Tibial nerve (tissue), 4 donors: ENCODE measurements at places on chromosomes 11 and 22.

- no peaks in the 10 kb centered on the region for H3K4me1 ChIP-seq
- no peak overlapping the region for H3K4me3 ChIP-seq
- H3K27ac ChIP-seq, result no peak overlapping the region
- no peaks in the 10 kb centered on the region for H3K36me3 ChIP-seq
Observed at GRCh38 chr11:71189768-71190315, 62.5 kb downstream of the SHANK2 start.

- H3K27ac ChIP-seq, result no peak overlapping the region
- no peak for DNase-seq
- H3K4me1 ChIP-seq, result no peaks in the 10 kb centered on the region
- no peaks in the 10 kb centered on the region for H3K27me3 ChIP-seq
Observed at GRCh38 chr11:81874635-81875034, 859.0 kb downstream of the FAM181B start.

DNA sequence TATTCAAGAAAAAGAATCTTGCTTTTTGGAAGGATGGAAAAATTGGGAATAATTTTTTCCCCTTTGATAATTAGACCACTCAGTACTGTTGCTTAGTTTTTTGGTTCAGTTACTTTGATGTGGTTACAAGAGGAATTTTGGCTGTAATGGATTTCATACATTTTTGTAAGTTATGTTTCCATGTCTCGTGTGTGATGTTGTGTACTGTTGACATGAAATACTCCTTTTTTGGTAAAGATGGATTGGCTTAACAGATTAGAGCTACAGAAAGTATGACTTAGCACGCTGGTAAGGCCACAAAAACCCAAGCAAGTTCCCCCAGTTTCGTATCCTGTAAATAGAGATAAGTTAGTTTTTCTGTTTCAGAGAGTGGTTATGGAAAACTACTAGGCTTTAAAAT is 11.9 kb downstream of the TBCEL start:
- H3K4me1 ChIP-seq, result no peaks in the 10 kb centered on the region
- no peak overlapping the region for H3K27ac ChIP-seq
- no peaks in the 10 kb centered on the region for H3K36me3 ChIP-seq
- no peaks in the 10 kb centered on the region for H3K27me3 ChIP-seq
- no peak for DNase-seq
- no peak overlapping the region for H3K4me3 ChIP-seq

DNA sequence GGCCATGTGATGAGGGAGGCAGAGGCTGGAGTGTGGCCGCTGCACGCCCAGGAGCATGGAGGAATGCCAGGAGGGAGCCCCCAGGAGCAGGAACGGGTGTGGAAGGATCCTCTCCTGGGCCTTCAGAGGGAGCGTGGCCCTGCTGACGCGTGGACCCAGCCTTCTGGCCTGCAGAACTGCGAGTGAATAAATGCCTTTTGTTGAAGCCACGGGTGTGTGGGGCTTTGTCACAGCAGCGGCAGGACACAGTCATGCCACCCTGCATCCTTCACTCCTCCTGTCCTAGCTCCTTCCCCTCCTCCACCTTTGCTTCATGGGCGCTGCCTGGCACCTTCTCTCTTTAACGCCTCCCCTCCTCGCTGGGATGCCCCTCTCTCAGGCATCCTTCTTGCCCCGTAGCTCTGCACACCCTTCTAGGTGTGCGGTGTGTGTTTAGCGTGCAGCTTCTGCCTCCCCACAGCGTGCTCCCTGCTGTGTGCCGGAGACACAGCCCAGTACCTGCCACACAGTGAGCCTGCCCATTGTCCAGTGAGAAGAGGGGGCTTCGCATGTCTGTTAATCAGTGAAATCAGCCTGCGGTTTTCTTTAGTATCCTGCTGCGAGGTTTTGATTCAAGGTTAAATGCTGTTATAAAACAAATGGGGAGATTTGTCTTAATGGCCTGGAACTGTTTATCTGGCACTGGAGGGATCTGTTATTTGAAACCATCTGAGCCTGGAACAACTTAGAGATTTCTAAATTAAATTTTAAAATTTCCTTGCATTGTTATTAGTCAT is 459.6 kb downstream of the TBC1D22A start:
- no peaks in the 10 kb centered on the region for H3K36me3 ChIP-seq
- no peak overlapping the region for H3K4me3 ChIP-seq
- H3K4me1 ChIP-seq, result no peaks in the 10 kb centered on the region
- no peak overlapping the region for H3K27ac ChIP-seq

DNA sequence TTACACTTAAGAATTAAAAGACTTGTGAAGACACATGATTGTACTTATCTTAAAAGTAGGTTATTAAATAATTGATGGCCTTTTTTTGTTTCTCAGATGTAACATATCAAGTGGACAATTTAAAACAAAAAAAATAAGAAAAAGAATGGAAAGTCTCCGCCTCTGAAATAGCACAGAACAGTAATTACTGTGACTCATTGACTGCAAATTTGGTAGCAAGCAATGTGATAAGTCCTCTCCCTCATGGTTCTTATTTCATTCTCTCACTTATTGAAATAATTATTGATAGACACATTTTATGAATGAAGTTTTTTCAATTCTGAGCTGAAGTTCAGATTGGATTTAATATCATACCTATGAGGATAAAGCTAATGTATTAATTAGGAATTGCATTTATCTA is 717.9 kb upstream of the LUZP2 start:
- no peaks in the 10 kb centered on the region for H3K4me1 ChIP-seq
- DNase-seq, result no peak
- no peak overlapping the region for H3K27ac ChIP-seq

DNA sequence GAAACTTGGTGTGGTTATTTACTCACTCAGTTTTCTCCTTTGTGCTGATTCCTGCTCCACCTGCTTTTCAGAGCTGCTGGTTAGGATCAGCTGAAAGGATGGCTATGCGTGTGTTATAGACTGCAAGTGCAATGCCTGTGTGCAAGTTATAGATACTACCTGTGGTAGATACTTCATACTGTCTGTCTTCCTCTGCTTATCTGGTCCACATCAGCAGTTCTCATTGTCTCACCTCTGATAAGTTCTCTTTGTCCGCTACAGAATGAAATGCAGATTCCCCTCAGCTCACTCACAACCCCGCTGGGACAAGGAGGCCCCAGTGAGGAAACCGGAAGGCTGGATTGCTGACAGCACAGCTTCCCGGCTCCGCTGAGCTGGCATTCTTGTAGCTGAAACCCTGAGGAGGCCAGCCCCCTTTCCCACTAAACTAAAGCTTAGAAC is 37.5 kb upstream of the LYVE1 start:
- DNase-seq, result peak; percentile 41
- no peak overlapping the region for H3K27ac ChIP-seq
- no peak overlapping the region for H3K4me3 ChIP-seq

DNA sequence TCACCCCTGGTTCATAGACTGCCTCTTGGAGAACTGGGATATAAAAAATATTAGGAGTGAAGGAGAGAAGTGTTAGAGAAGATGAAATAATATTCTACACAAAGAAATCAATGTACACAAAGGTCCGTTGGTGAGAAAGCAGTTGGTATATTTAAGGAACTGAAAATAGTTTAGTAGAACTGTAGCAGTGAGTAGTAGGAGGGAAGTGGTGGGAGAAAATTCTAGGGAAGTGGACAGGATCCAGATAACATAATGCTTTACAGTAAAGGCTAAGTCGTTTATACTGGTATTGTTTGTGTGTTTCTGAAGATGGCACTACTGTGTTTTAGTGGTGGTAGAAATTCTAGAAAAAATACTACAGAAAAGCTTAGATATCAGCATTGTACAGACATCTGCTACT is 120.8 kb upstream of the CHORDC1 start:
- H3K36me3 ChIP-seq, result no peaks in the 10 kb centered on the region
- no peak for DNase-seq
- no peak overlapping the region for H3K27ac ChIP-seq
- H3K27me3 ChIP-seq, result no peaks in the 10 kb centered on the region
- H3K4me1 ChIP-seq, result no peaks in the 10 kb centered on the region

DNA sequence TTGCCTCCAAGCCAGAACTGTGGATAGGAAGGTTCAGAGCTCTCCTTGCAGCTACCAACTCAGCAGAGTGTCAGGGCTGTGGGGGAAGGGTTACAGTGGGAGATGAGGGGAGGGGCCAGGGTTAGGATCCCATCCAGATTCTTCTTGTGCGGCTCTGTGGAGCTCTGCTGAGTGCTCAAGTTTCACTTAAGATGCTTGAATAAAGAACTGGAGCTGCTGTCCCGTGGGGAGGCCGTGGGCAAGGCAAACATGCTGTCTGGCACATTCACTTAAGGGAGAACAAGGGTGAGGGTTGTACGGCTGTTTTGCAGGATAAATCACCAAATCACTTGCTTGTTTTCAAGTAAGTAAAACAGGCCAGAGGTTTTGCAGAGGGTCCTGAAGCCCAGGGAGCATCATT is 197.1 kb downstream of the FAM76B start:
- H3K27ac ChIP-seq, result peak overlapping the region; percentile 5
- DNase-seq, result peak; percentile 15
- no peaks in the 10 kb centered on the region for H3K36me3 ChIP-seq

- H3K4me3 ChIP-seq, result no peak overlapping the region
- no peaks in the 10 kb centered on the region for H3K4me1 ChIP-seq
- H3K27ac ChIP-seq, result no peak overlapping the region
- peaks cover 5% of the 10 kb centered on the region for H3K27me3 ChIP-seq
Observed at GRCh38 chr11:121467965-121468364, 15.2 kb upstream of the SORL1-AS1 start.

DNA sequence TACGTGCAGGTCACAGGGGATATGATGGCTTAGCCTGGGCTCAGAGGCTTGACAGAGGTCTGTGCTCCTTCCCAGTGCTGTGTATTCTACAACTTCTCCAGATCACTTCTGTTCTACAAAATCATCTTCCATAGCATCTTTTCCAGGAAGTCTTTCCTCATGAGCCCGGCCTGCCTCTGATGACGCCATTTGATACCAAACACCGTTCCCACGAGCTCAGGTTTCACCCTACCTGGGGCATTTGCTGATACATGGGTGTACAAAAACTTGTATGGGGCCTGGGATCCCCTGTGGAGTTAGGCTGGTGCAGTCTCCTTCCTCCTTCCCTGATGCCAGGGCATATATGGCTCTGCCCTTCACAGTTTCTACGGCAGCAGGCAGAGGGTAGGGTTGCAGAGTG is 78.7 kb downstream of the NECTIN1 start:
- no peaks in the 10 kb centered on the region for H3K27me3 ChIP-seq
- no peak for DNase-seq
- H3K27ac ChIP-seq, result no peak overlapping the region
- no peaks in the 10 kb centered on the region for H3K36me3 ChIP-seq
- no peaks in the 10 kb centered on the region for H3K4me1 ChIP-seq

- no peak overlapping the region for H3K4me3 ChIP-seq
- no peak overlapping the region for H3K27ac ChIP-seq
- DNase-seq, result no peak
- H3K36me3 ChIP-seq, result no peaks in the 10 kb centered on the region
- H3K4me1 ChIP-seq, result no peaks in the 10 kb centered on the region
Observed at GRCh38 chr11:20875889-20876288, 206.5 kb downstream of the NELL1 start.

DNA sequence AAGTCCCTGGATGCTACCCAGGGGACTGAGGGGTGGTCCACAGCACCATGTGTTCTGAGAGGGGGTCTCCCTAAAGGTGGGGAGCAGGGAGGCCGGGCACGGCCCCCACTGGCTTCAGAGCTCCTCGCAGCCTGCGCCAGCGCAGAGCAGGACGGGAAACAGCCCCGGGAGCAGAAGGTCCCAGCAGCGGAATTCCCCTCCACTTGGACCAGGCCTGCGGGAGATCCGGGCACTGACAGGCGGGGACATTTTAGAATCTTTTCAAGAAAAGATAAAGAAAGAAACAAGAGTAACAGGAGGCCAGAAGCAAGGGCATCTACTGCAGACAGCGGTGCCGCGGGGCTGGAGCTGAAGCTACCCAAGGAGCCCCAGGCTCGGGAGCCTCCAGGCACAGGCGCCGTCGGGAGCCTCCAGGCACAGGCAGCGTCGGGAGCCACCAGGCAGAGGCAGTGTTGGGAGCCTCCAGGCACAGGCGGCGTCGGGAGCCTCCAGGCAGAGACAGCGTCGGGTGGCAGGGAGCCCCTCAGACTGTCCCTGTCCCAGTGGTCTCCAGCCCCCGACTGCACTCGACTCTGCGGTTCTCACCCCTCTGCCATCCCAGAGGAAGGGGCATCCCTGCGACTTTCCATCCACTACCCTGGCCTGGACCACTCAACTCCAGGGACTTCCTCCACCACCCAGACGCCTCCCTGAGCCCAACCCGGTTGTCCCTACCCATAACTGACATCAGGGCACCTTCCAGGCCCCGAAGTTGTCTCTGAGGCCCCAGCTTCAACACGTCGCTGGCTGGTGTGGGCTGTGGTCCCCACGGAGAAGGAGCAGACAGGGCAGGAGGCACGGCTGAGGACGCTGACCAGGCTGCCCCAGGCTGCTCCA is 211.1 kb downstream of the BRD1 start:
- no peak overlapping the region for H3K4me3 ChIP-seq
- no peaks in the 10 kb centered on the region for H3K36me3 ChIP-seq
- DNase-seq, result no peak
- no peak overlapping the region for H3K27ac ChIP-seq
- peaks cover 5% of the 10 kb centered on the region for H3K27me3 ChIP-seq
- no peaks in the 10 kb centered on the region for H3K4me1 ChIP-seq

- H3K4me1 ChIP-seq, result no peaks in the 10 kb centered on the region
- no peaks in the 10 kb centered on the region for H3K36me3 ChIP-seq
- no peak for DNase-seq
- no peak overlapping the region for H3K4me3 ChIP-seq
Observed at GRCh38 chr22:22893891-22894739, 6.5 kb downstream of the IGLL5 start.

GRCh38 chr11:83480811-83481210 is 194.6 kb upstream of the CCDC90B start:
- no peaks in the 10 kb centered on the region for H3K4me1 ChIP-seq
- H3K36me3 ChIP-seq, result no peaks in the 10 kb centered on the region
- H3K4me3 ChIP-seq, result no peak overlapping the region
- no peaks in the 10 kb centered on the region for H3K27me3 ChIP-seq
- no peak for DNase-seq

DNA sequence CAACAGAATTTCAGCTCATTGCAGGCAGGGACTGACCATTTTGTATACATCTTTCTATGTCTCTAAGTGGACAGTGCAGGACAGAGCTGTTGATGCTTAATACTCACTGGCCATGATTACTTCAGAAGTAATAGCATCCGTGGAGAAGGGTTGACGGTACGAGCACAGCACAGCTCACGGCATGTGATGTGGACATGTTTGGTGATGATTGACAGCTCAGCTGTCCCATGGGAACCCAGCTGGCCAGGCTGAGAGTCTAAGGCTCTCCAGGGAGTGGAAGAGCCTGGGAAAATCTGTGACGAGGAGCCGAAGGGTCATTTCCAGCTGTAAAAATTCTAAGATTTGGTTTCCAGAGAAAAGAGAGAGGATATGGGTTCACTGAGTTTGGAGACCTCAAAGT is 198.2 kb downstream of the SNX19 start:
- no peaks in the 10 kb centered on the region for H3K27me3 ChIP-seq
- H3K4me3 ChIP-seq, result no peak overlapping the region
- H3K4me1 ChIP-seq, result peaks cover 37% of the 10 kb centered on the region
- H3K36me3 ChIP-seq, result no peaks in the 10 kb centered on the region
- H3K27ac ChIP-seq, result no peak overlapping the region
